Stimulated activated CD4-positive, alpha-beta T cell treated with anti-CD3 and anti-CD28 coated beads, Interleukin-1b, Interleukin-23, amount 100 ng/mL, for 48 hours (primary cell): ENCODE measurements at places on chromosomes 4 and X.

DNA sequence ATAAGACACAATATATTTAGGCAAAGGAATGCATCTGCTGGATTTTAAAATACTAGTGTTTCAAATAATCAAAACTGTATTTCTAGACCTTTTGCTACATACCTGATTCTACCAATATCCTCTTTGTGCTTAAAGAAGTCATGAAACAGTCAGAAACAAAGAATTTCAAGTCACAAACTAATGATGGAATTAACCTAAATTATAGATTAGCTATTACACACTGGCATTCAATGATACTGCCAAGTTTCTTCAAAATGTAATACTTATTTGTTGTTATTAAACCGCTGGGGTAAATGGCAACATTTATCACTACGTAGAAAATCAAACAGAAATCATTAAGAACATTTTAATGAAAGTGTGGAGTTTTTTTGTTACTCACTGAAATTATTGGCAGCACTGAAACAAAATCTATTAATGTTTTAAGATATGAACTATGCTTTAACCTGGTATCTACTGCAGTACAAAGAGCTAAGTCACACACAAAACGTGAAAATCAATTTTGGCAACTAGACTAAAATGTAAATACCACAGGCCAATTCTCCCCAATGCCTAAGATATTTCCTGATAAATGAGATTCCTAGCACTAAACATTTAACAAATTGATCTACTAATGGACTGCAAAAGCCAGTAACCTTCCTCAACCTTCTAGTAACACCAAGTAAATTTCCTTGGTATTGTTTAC lies 19.4 kb downstream of the PDGFC start:
- DNase-seq, result no peak

- peak; percentile 14 for DNase-seq
Observed at GRCh38 chrX:56729152-56729850, at the start of gene NBDY. Gene NBDY (plus strand): TSS chrX:56729243. CDS start chrX:56729354, 111 bp downstream.

DNA sequence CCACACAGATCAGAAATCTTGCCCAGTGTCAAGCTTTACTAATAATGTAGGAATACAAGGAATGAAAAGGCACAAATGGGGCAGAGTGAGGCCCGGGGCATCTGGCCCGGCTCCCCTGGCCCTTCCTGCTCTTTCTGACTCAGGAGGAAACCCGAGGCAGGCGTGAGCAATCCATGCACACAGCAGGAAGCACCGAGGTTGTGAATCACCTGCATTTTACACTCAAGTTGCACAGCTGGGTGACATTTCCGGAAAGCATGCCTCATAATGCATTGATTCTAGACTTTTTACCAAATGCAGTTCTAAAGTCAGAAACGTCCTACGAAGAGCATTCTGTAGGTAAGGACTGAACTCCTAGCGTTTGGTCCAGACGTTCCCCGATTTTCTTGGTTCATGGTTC lies 38.9 kb downstream of the PRIMPOL start:
- DNase-seq, result peak; percentile 66

DNA sequence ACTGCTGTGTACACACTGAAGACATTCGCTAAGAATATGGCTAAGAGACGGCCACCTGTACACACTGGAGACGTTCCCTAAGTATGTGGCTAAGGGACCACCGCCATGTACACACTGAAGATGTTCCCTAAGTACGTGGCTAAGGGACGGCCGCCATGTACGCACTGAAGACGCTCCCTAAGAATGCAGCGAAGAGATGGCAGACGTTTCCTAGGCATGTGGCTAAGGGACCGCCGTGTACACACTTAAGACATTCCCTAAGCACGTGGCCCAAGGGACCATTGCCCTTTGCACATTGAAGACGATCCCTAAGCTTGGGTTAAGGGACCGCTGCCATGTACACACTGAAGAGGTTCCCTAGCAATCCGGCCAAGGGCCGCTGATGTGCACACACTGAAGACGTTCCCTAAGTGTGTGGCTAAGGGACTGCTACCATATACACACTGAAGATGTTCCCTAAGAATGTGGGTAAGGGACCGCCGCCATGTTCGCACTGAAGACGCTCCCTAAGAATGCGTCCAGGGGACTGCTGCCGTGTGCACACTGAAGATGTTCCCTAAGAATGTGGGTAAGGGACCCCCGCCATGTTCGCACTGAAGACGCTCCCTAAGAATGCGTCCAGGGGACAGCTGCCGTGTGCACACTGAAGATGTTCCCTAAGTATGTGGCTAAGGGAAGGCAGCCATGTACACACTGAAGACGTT lies 36.7 kb downstream of the DHRSX start:
- DNase-seq, result no peak

DNA sequence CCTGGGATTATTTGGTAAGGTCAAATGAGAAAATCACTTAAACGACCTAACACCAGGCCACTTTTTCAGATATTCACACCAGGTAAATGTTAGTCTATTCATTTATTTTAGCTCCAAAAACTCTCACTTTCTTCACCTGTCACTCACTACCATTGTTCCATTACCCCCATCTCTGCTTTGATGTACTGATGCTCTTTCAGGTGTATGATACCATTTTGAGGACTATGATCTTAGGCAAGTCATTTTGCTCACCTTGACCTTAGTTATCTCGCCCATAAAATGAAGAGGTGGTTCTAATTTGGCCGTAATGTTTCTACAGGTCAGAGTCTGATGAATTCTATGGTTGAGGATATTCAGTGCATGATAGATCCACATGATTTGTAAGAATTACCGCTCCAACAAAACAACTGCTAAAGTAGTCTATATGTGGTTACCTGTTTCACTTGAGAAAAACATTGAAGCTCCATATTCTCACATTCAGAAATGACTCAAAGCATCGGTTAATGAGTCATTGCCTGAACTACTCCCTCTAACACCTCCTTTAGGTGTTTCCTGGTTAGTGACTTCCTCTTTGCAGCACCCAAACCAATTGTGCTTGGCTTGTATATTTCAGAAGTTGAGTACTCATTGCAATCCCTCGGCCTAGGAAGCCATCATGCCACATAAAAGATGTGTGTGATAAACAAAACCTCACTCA lies 4.5 kb downstream of the DTHD1 start:
- peak; percentile 69 for DNase-seq

GRCh38 chr4:152118819-152119553 lies 358.2 kb upstream of the GATB start:
- no peak for DNase-seq

GRCh38 chr4:102501447-102501696 lies 213 bp downstream of the NFKB1 start:
- no peak for DNase-seq

DNA sequence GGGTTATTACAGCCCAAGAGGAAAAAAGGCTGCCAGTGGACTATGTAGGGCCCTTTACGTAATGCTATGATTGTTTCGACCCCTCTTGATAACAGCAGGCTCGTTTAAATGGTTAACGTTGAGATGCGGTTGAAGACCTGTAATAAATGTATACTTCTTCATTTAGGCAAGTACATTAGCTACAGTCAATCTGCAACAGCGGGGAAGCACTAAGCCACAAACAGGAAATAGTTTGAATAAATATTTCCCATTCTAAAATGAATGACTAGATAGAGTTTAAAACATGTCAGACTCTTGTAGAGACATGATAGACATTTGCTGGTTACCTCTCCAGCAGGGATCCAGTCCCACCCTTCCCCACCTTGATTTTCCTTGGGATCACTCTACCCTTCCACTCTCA lies 38.1 kb upstream of the STIM2 start:
- no peak for DNase-seq

GRCh38 chr4:2794486-2795299 lies 1.8 kb downstream of the SH3BP2 start:
- DNase-seq, result no peak

GRCh38 chrX:20654596-20655106 lies 387.9 kb upstream of the RPS6KA3 start:
- no peak for DNase-seq

- DNase-seq, result no peak
Observed at GRCh38 chrX:132648895-132649294, 160.1 kb upstream of the MBNL3 start.

DNA sequence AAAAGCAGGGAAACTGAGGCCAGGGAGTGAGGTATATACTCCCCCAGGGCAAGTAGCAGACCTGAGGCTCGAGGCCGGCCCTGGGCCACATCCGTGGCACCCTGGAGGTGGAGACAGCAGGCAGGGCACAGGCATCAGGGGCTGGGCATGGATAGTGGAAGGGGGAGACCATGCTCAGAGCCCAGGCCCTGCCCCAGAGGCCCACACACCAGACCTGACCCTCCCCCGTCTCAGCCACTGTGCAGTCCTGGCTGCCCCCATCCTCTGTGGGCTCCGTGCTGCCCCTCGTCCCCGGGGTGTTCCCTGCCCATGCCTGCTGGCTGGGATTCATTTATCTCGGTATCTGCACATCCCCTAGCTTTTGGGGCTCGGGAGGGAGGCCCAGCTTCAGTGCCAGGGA lies 103.1 kb upstream of the NKX1-1 start:
- DNase-seq, result no peak

GRCh38 chr4:135917011-135917410 lies 1615.3 kb downstream of the PCDH18 start:
- DNase-seq, result no peak

DNA sequence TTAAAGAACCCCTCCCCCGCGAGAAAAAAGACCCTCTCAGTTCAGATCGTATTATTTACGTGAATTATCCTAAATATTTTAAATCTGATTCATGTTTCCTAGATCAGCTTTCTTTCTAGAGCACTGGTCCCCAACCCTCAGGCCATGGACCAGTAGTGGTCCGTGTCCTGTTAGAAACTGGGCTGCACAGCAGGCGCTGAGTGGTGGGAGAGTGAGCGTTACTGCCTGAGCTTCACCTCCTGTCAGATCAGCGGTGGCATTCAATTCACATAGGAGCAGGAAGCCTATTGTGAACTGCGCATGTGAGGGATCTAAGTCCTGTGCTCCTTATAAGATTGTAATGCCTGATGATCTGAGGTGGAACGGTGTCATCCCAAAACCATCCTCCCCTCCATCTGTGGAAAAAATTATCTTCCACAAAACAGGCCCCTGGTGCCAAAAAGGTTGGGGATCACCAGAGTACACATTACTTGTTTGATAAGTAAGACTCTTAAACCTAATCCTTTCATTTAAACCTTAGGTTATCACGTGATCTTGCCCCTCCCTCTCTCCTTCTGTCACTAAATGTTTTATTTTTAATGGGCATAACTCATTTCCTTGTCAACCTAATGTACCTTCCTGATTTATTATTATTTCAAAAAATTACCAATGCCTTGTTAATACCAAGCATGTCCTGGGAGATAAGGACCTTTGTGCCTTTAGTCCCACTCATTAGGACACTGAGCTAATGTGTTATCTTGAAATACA lies 442.9 kb downstream of the TLL1 start:
- DNase-seq, result no peak

GRCh38 chr4:37995981-37996775 lies 36.0 kb downstream of the PTTG2 start:
- no peak for DNase-seq

DNA sequence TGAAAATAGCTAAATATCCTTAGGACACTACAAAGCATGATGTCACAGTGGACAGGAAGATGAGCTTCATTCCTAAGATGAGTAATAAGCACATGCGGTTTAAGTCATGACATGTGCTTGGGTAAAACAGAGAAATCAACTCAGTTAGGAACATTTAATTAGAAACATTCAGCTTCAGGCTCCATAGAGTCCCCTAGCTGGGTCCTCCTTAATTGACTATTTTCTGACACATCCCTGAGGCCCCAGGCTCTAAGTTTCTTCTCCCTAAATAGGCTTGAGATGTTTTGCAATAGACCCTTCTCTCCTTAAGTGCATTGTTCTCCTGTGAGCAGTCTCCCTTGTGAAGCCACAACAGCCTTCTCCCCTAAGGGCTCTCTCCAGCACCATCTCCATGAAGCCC lies 70.4 kb upstream of the ANXA3 start:
- DNase-seq, result no peak

- DNase-seq, result no peak
Observed at GRCh38 chrX:16828124-16828908, 41.8 kb downstream of the RBBP7 start.

DNA sequence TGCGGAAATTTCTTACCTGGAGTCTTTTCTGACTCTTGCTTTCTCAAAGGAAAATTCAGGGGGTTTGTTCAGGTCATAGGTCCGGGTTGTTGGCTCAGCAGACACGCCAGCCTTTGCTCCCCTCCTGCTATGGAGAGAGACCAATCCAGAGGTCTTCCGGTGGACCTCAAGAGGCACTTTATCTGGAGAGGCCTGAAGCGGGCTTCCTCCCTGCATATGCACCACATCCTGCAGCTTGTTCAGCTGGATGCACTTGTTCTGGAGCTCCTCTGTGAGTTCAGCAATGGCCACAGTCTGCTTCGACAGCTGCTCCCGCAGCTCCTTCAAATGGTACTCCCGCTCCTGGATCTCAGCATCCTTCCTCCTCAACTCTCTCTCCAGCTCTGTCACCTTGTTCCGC lies 10.5 kb downstream of the PRKG2 start:
- DNase-seq, result no peak

DNA sequence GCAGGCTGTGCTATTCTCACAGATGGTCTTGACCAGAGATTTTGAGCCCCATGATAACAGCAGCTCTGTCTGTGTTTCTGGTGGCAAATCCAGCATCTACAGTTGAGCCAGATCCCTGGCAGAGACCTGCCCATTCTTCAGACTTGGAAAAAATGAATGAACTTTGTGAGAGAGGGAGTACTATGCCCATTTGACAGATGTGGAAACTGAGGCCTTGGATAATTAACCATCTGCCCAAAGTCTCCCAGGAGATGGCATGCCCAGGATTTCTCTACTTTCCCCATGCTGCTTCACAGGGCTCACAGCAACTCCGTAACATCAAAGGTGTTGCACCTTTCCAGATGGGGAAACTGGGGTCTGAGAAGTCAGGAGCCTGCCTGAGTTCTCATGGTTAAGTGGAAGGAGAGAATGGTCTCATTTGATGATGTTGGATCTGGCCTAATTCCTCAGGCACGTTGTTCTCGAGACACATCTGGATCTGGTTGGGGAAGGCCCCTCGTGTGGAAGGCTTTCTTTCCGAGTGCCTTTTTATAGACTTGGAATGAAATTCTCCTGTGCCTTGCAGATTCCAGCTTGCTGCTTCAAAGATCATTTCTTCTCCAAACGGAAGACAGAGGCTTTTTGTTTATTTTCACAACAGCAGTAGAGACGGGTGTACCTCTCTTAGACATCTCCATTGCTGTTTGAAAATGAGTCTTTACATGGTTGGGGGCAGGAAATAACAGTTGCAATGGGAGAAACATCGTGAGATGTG lies 73.3 kb upstream of the STX18 start:
- DNase-seq, result no peak

DNA sequence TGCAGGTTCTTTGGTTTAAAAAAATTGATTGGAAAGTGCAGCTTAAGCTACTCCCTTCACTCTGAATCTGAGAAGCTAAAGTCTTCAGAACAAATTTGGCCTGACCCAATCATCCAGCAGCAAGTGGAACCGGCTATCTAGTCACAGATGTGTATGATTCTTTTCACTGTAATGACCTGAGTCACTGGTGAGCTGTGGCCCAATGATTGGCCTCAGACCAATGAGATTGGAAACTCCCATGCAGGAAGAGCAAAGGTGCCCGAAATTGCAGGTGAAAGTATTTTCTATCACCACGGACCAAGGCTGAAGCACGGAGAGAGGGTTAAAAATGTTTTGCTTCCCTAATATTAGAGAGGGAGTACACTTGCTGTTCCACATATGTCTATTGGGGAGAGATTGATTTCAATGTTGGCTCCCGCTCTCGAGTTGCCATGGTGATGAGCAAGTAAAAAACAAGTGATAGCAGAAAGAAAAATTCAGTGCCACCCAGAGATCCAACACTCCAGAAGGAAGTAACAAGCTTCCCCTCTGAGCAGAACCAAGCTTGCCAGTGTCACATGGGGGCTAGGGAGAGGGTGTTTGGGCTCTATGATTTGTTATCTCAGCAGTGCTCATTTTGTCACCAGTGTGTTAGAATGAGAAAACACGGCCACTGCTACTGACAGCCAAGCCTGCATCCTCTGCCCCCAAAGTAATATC lies 11.2 kb downstream of the RIPPLY1 start:
- no peak for DNase-seq
